ENCODE measurements at places on chromosomes 3 and 15. TPM values are rescaled to one million over a fixed set of nuclear protein-coding genes. Genes with fewer than 3 reads are reported as not detected.
A peak's percentile ranks its signal among the peaks of the same experiment; 100 is the strongest.

DNA sequence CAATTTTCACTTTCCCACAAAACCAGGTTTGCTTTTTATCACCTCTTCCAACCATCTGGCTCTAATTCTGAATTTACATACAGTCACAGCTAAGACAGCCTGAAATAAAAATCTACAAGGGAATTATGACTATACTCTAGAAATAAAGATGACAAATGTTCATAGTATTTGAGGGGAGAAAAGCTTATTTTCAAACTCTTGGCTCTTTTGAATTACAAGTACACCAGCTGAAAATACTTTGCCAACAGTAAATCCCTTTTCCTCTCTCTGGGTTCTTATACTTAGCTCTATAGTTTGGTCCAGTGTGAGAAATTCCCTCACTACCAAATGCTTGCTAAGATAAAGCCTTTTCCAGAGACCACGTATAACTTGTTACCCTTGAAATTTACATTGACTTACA, 1037.9 kb downstream of the ROBO1 start:
- no peaks in the 10 kb centered on the region for H3K27me3 ChIP-seq
- no peaks in the 10 kb centered on the region for H3K36me3 ChIP-seq
- no peak overlapping the region for H3K4me3 ChIP-seq
- H3K27ac ChIP-seq: no peak overlapping the region

- peaks cover 2% of the 10 kb centered on the region for H3K27me3 ChIP-seq
- DNase-seq: no peak
- no peaks in the 10 kb centered on the region for H3K36me3 ChIP-seq
- H3K4me3 ChIP-seq: no peak overlapping the region
Measured at GRCh38 chr3:25350725-25351114, 77.3 kb upstream of the RARB start.

Gene APOD
- total RNA-seq: 436 TPM

GRCh38 chr3:105629718-105630117, 239.1 kb downstream of the CBLB start:
- no peak for DNase-seq
- H3K4me3 ChIP-seq: no peak overlapping the region
- no peaks in the 10 kb centered on the region for H3K36me3 ChIP-seq
- no peak overlapping the region for H3K27ac ChIP-seq
- no peaks in the 10 kb centered on the region for H3K27me3 ChIP-seq

Gene NXPE3
- total RNA-seq: 59.3 TPM

DNA sequence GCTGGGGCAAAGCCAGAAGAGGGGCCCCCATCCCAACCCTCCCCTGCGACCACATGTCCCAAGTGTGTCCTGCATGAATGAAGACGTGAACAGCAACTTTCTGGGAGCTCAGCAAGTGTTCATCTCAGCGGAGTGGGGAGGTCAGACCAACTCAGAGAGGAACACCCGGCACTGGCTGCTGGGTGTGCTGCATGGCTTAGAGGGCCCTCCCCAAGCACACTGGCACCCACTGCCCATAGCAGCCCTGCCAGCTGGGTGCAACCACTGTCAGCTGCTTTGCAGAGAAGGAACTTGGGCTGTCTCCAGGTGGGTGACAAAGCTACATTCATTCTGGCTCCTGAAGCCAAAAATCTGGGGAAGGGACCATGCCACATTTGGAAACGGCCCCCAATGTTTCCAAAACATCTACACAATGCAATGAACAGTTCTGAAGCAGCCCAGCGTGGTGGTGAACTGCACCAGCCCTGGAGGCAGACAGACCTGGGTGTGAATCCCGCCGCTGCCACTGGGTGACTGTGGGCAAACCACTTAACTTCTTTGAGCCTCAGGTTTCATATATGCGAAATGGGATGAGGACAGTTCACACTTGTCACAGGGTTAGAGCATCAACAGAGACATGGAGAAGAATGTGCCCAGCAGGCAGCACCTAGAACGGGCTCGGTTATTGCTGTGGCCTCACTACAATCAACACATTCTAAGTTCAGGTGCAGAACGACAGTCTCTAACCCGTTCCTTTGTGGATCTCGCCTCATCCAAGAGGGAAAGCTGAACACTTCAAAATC, 145.4 kb downstream of the NUP210 start:
- DNase-seq: no peak
- no peaks in the 10 kb centered on the region for H3K36me3 ChIP-seq
- no peaks in the 10 kb centered on the region for H3K27me3 ChIP-seq
- peaks cover 8% of the 10 kb centered on the region for H3K4me1 ChIP-seq
- no peak overlapping the region for H3K4me3 ChIP-seq

Gene SLC2A2
- total RNA-seq: not detected

DNA sequence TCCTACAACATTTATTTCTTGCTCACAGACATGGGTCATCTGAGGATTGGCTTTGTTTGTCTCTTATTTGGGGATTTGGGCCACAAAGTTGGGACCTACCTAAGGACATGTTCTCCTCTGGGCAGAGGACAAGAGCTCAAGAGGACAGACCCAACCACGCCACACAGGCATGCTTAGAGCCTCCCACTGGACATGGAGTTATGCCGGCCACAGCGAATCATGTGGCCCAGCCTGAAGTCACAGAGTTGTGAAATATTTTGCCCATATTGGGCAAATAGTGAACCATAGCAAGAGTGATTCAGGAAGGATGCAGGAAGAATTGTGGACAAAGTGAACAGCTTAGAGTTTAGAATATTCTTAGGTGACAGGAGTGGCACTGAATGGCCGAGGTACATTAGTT, 9.9 kb downstream of the TRAK1 start:
- no peaks in the 10 kb centered on the region for H3K27me3 ChIP-seq
- H3K36me3 ChIP-seq: peaks cover 2% of the 10 kb centered on the region
- H3K27ac ChIP-seq: peak overlapping the region; percentile 61
- peaks cover 53% of the 10 kb centered on the region for H3K4me1 ChIP-seq
- no peak overlapping the region for H3K4me3 ChIP-seq
- peak; percentile 71 for DNase-seq

DNA sequence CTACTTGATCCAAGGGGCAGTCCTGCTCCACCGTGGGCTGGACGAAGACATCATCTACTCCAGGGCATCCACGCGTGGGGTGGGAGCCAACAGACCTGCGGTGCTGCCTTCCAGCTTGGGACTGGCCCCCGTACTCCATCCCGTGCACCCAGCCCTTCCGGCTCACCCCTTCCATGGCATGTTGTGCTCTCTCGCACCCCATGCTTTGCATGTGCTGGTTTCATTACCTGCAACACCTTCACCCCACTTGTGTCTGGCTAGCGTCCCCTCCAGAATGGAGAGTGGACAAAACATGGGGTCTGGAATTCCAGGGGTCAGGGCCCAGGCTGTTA, 30.2 kb downstream of the SEMA7A start:
- H3K4me1 ChIP-seq: no peaks in the 10 kb centered on the region
- H3K27me3 ChIP-seq: no peaks in the 10 kb centered on the region
- H3K36me3 ChIP-seq: no peaks in the 10 kb centered on the region
- H3K27ac ChIP-seq: no peak overlapping the region
- no peak overlapping the region for H3K4me3 ChIP-seq
- DNase-seq: no peak

GRCh38 chr3:197896421-197896820, 53.6 kb upstream of the RPL35A start:
- no peaks in the 10 kb centered on the region for H3K27me3 ChIP-seq
- H3K4me1 ChIP-seq: no peaks in the 10 kb centered on the region
- no peaks in the 10 kb centered on the region for H3K36me3 ChIP-seq
- no peak for DNase-seq
- no peak overlapping the region for H3K4me3 ChIP-seq

Gene MIX23
- total RNA-seq: 35.0 TPM

DNA sequence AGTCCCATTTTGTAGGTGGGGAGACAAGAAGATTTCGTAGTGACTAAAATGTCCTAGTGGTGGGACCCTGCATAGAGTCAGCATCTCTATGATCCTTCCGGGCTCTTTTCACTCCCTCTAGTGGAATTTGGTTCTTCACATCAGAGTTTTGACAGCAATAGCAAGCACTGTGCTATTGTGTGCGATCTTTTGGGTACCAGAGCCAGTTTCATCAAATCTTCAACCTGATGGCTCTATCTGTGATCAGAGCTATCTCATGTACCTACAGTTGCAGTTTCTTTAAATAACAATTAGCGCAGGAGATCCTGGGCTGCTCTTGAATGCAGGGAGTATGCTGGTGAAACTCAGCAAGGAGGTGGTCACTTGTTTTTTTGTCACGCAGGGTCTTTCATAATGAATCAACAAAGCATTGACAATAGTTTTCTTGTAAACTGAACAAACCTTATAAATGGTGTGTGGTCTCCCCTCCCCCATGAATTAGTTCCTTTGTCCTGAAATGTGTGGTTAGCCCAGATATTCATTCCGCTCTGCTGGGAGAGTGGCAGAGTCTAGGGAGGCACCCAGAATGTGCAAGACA, 257.2 kb upstream of the SOX2 start:
- no peaks in the 10 kb centered on the region for H3K4me1 ChIP-seq
- no peak for DNase-seq
- no peaks in the 10 kb centered on the region for H3K27me3 ChIP-seq
- no peak overlapping the region for H3K27ac ChIP-seq

- no peaks in the 10 kb centered on the region for H3K36me3 ChIP-seq
- no peak overlapping the region for H3K4me3 ChIP-seq
- no peak overlapping the region for H3K27ac ChIP-seq
- no peaks in the 10 kb centered on the region for H3K4me1 ChIP-seq
Measured at GRCh38 chr15:39695793-39696192, 86.8 kb downstream of the FSIP1 start.

Gene ZNF774
- 19.6 TPM for total RNA-seq

Gene LINGO1
- 0.62 TPM for total RNA-seq

DNA sequence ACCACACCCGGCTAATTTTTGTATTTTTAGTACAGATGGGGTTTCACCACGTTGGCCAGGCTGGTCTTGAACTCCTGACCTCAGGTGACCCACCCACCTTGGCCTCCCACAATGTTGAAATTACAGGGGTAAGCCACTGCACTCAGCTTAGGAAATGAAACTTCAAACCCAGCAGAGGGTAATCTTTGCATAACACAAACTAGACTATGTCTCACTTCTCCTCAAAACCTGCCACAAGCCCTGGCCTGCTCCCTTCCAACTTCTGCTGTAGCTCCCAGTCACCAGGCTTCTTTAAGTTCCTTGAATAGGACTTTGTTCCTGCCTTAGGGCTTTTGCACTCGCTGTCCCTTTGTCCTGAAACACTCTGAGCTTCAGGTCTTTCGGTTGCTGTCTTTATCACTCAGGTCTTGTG, 39.2 kb upstream of the SEMA4B start:
- DNase-seq: no peak
- H3K27me3 ChIP-seq: no peaks in the 10 kb centered on the region
- H3K4me3 ChIP-seq: no peak overlapping the region

GRCh38 chr3:73805435-73805834, 180.7 kb upstream of the PDZRN3 start:
- peak overlapping the region; percentile 60 for H3K27ac ChIP-seq
- H3K4me1 ChIP-seq: peaks cover 9% of the 10 kb centered on the region

Gene FBLN2
- 24.9 TPM for total RNA-seq

Gene TERC
- 1.5 TPM for total RNA-seq

DNA sequence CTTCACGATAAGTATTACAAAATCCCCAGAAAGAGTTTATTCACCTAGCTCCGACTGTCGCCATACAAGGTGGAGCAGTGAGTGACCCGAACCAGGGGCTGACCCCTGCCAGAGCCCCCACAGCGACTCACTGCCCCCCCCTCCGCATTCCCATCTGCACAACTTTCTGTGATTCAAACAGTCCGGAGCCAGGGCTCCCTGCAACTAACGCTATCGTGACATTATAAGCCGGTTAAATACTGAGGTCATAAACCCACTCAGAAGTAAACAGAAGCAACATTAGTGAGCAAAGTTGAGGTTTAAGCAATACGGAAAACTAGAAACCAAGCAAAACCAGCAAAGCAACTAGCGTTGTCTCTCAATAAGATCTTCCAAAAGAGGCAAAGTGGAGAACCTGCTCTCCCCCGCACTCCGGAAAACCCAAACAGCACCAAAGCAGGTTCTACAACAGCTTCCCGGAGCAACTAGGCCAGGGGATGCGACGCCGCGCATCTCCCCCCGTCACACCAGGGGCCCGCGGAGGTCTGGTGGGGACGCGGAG, 642 bp downstream of the SCAP start:
- peaks cover 22% of the 10 kb centered on the region for H3K4me1 ChIP-seq
- no peak for DNase-seq
- H3K4me3 ChIP-seq: peak overlapping the region; percentile 97
- H3K27ac ChIP-seq: peak overlapping the region; percentile 90
- H3K27me3 ChIP-seq: no peaks in the 10 kb centered on the region
- H3K36me3 ChIP-seq: no peaks in the 10 kb centered on the region

Gene GP5
- not detected for total RNA-seq

Gene ABCC5
- total RNA-seq: 94.2 TPM

GRCh38 chr15:90619939-90620338, 90.2 kb downstream of the CRTC3 start:
- H3K27me3 ChIP-seq: no peaks in the 10 kb centered on the region
- H3K4me1 ChIP-seq: peaks cover 20% of the 10 kb centered on the region
- no peak overlapping the region for H3K27ac ChIP-seq
- no peak overlapping the region for H3K4me3 ChIP-seq
- DNase-seq: no peak

DNA sequence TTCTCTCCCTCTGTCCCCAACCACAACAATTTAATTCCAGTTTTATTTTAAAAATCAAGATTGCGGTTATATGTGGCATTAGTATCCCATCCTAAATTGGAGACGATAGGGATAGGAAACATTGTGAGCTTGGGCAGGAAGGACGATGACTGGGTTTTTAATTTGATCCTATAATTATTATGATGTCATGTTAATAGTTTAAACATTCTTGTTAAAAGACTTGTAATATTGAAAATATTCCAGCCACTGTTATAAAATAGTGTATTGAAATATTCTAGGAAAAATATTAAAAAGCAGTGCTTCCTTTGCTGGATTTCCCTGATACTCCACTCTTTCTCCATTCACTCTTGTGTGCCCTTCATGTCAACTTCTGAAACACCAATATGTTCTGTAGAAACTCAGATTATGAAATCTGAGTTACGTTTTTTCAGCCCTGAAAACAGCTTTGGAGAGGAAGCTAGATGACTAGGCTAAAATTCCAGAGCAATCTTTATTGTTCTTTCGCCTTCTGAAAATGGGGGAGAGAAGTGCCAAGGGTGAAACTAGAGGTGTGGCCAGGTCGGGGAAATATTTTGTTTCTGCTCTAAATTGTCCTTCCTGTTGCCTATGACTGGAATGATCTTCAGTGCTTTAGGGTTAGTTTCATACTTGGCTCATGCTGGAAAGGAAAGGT, 46.1 kb upstream of the MAP3K13 start:
- H3K36me3 ChIP-seq: no peaks in the 10 kb centered on the region
- H3K27ac ChIP-seq: no peak overlapping the region
- no peaks in the 10 kb centered on the region for H3K27me3 ChIP-seq
- no peak overlapping the region for H3K4me3 ChIP-seq

- H3K36me3 ChIP-seq: no peaks in the 10 kb centered on the region
- no peak for DNase-seq
- H3K4me3 ChIP-seq: no peak overlapping the region
- H3K27ac ChIP-seq: no peak overlapping the region
Measured at GRCh38 chr3:65039754-65040210, 352.0 kb upstream of the ADAMTS9 start.

DNA sequence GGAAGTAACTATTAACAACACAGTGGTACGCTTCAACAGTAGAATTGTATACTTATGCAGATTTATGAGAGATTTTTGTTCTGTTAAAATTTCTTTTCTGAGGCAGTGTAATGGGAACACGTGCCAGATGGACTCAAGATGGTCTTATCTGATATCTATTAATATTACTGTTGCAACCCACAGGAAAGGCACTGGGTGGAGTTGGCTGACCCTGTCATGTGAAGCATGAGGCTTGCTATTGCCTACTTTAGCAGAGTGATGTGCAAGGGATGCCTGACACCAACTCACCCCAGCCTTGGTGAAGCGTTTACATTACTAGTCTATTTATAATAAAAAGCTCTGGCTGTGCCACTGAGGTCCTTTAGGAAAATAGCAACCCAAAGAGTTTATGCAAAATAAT, 19.8 kb upstream of the ARNT2 start:
- H3K27me3 ChIP-seq: no peaks in the 10 kb centered on the region
- no peak for DNase-seq
- H3K4me1 ChIP-seq: no peaks in the 10 kb centered on the region
- H3K4me3 ChIP-seq: no peak overlapping the region
